Activated naive CD4-positive, alpha-beta T cell (primary cell): ENCODE measurements at places on chromosomes 11 and 22.

DNA sequence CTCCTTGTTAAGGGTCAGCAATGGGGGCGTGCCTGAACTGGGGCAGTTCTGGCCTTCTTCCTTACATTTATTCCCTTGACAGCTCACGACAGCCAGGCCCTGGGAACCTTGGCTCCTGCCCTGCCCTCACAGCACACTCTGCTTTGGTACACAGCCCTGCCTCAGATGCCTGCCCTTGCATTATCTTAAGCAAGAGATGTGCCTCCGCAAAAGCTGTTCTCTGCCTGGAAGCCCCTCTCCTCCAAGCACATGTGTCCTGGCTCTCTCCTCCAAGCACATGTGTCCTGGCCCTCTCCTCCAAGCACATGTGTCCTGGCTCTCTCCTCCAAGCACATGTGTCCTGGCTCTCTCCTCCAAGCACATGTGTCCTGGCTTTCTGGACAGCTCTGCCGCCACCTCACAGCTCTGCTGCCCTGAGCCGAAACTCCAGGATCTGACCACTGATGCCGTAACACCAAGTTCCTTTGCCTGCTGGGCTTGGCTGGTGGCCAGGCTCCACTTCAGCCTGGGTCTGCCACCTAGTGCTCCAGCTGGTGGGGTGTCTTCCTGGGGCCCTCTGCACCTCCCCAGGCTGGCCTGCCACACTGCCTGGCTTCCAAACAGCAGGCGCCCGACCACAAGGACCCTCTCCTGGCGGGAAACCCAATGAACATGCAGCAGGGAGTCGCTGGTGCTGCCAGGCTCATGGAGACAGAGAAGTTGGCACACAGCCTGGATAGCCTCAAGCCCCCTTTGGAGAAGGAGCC lies 53.0 kb downstream of the SCUBE1 start:
- no peak for DNase-seq

- DNase-seq = no peak
These were observed 88.5 kb upstream of the FIBIN start for GRCh38 chr11:26905368-26905767.

DNA sequence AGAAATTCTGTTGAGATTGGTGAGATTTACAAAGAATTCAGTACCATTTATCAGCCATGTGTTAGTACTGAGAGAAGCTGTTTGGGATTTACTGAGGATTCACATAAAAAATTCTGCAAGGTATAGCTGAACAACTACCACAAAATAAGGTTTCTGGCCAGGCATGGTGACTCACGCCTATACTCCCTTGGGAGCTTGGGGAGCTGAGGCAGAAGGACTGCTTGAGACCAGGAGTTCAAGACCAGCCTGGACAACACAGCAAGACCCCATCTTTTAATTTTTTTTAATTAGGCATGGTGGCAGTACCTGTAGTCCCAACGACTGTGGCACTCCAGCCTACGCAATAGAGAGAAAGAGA lies 86.7 kb downstream of the SIK3 start:
- DNase-seq = no peak

GRCh38 chr22:27240298-27241075 lies 561.1 kb downstream of the MN1 start:
- DNase-seq = no peak

- no peak for DNase-seq
These were observed 32.7 kb downstream of the GAB4 start for GRCh38 chr22:16975155-16975885.

GRCh38 chr11:76629116-76629852 lies 41.3 kb downstream of the LRRC32 start:
- no peak for DNase-seq

- DNase-seq = no peak
These were observed 34.3 kb downstream of the ETS1 start for GRCh38 chr11:128552783-128553661.

GRCh38 chr11:118896472-118896913 lies 12.8 kb downstream of the CXCR5 start:
- DNase-seq = no peak

DNA sequence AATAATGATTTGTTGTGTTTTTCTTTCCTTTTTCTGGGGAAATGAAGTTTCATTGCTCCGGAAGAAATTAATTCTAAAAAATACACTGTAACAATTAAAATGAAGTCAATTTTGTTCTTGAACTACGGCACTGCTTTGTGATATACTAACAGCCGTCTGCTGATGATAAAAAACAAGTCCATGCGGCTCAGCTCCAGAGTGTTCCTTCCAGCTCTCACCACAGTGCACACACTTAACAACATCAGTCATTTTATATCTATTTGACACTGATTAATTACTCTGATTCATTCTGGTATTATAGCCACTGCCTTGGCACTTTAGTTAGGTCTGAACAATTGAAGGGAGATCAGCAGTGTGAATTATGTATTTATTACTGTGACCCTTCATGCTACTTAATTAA lies 97.4 kb upstream of the SLC6A5 start:
- DNase-seq = no peak

GRCh38 chr11:75272391-75272790 lies 31.8 kb downstream of the TPBGL start:
- DNase-seq = no peak

GRCh38 chr11:11426226-11426952 lies 73.3 kb upstream of the CSNK2A3 start:
- DNase-seq = no peak

- no peak for DNase-seq
These were observed 26.9 kb upstream of the CCND1 start for GRCh38 chr11:69614085-69614484.

- no peak for DNase-seq
These were observed 11.9 kb downstream of the CD82 start for GRCh38 chr11:44577231-44577830.

DNA sequence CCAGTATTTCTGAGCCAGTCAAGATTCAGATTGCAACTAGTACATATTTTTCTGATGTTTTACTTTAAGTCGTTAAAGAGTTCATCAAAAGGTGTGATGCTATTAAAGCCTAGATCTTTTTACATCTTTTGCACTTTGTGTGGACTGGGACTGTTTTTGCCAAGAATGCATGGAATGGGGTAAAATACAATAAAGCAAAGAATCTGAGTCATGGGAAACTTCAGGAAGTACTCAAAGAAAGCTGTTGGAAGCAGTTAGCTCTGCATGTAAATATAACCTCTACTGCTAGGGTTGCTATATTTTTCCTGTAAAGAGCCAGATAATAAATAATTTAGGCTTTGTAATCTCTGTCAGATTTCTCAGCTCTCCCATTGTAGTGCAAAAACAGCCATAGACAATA lies 20.9 kb downstream of the ATXN10 start:
- DNase-seq = no peak

DNA sequence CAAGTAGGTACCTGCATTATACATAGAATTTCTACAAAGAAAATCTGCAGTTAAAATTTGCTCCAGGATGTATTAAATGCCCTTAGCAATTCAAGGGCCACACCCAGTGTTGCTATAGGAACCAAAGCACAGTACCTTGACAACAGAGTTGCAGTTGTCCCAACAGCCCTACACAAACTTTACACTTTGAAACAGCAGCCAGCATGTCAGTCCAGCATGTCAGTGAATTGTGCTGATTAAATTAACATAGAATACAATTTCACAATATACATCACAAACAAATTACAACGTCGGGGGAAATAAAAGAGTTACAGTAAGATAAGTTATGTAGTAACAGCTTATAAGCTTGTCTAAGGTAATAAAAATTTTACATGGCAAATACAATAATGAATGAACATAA lies 389.2 kb downstream of the SOX6 start:
- no peak for DNase-seq

DNA sequence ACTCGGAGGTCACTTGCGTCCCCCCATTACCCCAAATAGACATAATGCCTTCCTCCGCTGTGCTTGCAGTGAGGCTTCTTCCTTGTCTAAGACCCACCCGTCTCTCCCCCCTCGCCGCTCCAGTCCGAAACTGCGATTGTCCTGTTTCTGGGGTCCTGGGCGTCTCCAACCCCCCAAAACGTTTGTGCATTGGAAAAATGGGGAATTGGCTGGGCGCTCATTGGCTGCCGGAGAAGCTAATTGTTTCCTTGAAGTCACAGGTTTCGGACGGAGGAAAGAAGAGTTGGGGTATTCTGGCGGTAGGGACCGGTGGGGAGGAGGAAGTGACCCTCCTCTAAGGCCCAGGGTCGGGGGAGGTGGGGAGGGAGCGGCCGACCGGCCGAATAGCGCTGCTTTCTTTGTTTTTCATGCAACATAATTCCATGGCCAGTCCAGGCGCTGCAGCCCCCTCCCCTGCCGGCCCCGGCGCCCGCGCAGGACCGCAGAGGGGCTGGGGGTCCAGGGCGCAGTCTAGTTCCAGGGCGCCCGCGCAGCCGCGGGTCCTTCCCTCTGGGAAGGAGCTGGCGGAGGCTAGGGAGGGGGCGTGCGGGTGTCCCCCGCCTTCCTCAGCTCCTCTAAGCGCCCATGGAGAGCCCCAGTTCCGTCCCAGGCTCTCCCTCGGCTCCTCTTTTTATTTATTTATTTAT lies 12.7 kb upstream of the CPT1A start:
- no peak for DNase-seq

DNA sequence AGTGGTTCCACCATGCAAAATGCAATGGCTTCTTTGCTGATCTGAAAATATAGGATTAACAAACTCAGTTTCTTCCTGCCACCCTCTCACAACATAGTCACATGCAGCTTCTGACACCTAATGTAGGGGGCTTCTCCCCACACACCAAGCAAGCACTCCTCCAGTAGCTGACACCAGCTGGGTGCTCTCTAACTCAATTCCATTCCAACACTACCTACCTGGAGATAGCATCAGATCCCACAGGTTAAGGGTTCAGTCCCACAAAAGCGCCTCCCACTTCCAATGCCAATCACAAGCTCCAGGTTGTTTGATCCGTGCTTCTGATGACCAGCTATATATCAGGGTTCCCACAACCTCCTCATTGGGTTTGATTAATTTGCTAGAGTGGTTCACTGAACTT lies 31.8 kb upstream of the NNMT start:
- no peak for DNase-seq

DNA sequence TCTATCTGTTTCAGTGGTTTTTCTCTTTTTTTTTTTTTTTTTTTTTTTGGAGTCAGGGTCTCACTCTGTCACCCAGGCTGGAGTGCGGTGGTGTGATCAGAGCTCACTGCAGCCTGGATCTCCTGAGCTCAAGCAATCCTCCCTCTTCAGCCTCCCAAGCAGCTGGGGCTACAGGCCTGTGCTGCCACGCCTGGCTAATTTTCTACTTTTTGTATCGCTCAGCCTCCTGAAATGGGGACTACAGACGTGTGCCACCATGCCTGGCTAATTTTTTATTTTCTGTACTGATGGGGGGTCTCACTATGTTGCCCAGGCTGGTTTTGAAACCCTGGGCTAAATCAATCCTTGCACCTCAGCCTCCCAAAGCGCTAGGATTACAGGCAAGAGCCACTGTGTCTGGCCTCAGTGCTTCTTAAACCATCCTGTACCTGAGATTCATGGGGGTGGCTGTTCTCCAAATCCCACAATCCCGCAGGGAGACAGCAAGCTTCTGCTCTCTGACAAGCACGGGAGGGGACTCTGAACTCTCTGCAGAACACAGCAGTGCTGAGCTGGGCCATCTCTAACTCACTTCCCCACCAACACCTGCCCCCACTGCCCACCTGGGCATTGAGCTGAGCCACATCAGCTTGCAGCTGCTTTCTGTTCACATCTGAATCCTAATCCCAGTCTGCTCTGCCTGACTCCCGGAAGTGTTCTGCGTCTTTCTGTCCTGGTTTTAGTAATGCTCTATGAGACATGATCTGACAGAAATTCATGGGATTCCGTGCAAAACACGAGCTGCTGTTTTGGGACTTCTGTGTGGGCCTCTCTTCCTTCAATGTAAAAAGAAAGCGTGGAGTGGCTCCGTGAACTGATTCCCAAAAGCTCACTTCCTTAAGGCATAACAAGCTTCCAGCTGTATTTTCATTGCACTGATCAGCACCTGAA lies 400.0 kb downstream of the LARGE1 start:
- no peak for DNase-seq

GRCh38 chr11:40285558-40285957 lies 1173.9 kb downstream of the LRRC4C start:
- DNase-seq = no peak

DNA sequence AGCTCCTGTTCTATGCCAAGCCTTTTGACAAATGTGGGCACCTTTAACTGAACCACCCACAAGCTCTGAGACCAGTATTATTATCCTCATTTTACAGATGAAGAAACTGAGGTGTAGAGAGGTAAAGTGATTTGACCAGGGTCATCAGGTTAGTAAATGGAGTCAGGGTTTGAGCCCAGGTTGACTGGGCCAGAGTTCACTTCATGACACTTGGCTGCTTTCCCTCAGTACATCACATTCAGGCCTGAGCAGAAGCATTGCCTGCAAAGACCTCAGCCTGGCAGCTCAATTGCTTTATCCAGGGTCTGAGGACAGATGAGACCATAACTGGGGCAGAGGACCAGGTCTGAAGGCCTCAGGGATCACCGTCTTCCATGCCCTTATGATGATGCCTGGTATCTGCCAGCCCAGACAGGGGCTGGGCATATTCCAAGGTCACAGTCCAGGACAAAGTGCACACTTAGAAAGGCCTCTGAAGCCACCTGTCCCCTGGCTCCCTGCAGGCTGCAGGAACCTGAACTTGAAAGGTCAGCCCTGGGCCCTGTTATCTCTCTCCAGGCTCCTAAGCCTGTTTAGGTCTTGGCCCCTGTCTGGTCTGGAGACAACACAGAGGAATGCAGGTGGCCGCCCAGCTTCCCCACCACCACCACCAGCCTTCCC lies 32.0 kb downstream of the POU2AF3 start:
- no peak for DNase-seq

- DNase-seq = no peak
These were observed 30.1 kb downstream of the CACNA1I start for GRCh38 chr22:39600491-39601179.

GRCh38 chr11:132312701-132313111 lies 942.3 kb downstream of the NTM start:
- DNase-seq = no peak

GRCh38 chr11:21552911-21553310 lies 640.0 kb upstream of the ANO5 start:
- DNase-seq = no peak

GRCh38 chr11:11291041-11292015 lies 61.7 kb downstream of the CSNK2A3 start:
- no peak for DNase-seq
